PC-3 (cell line): ENCODE measurements at places on chromosomes 7 and 10. TPM values are rescaled to one million over a fixed set of nuclear protein-coding genes. Genes with fewer than 3 reads are reported as not detected.

TBXAS1 gene
- 21.8 and 27.5 TPM in 2 replicates for total RNA-seq

DNA sequence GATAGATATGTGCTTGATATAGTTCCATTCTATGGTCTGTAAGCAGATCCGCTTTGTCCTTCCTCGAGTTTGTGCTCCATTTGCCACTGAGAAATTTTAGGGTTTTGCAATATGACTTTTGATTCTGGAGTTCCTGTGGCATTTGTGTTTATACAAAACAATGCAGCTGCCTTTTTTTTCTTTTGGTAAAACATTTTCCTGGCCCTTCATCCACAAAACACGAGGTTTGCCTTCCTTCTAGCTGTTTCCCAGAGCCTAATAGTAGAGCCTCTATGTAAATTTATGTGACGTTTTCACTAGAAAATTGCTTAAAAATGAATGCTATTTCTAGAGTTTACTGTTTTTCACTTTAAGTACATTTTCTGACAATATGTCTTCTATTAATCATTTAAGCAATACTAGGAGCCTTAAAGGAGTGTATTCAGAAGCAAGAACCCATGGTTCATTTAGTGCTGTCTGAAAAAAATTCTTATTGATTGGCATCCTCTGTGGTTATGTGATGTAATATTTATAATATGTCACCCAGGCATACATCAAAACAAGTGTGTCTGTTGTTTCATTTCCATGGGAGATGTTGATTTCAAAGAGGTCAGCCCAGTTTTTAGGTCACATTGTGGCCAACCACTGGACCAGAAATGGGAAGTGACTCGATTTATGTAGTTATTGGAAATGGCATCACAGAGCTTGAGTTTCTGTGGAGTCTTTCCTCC, 618.3 kb downstream of the LRMDA start:
- peak; percentile 48 for DNase-seq

- DNase-seq = no peak
These were observed 519.7 kb upstream of the PFKP start for GRCh38 chr10:2547606-2548005.

DNA sequence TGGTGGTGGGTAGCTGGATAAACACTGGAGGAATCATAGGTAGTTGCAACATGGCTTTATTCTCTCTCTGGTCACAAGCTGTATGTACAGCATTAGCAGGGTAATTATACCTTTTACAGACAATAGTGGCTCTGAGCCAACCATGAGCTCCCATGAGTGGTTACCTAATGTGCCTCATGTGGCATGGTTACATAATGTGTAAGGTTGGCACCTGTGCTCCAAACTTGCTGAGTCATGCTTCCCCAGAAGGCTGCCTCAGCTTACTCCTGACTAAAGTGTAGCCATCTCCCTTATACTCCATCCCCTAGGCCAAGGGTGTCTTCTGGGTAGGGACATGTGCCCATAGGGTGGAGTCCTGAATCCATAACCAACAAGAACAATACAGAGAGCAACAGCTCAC, 345.3 kb upstream of the SEMA3C start:
- peak; percentile 37 for DNase-seq

HABP2 gene
- total RNA-seq = not detected in 2 replicates

DNA sequence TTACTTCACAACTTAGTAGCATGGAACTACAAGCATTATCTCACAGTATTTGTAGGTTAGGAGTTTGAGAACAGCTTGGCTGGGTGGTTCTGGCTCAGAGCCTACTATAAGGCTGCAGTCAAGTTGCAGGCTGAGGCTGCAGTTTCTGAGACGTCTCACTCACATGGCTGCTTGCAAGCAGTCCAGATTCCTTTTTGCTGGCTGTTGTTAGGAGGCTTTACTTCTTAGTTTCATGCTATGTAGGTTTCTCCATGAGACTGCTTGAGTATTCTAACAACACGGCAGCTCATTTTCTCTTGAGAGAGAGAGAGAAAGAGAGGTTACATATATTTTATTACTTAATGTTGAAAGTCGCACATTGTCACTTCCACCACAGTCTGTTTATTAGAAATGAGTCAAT, 1073.9 kb downstream of the NXPH1 start:
- DNase-seq = no peak

DNA sequence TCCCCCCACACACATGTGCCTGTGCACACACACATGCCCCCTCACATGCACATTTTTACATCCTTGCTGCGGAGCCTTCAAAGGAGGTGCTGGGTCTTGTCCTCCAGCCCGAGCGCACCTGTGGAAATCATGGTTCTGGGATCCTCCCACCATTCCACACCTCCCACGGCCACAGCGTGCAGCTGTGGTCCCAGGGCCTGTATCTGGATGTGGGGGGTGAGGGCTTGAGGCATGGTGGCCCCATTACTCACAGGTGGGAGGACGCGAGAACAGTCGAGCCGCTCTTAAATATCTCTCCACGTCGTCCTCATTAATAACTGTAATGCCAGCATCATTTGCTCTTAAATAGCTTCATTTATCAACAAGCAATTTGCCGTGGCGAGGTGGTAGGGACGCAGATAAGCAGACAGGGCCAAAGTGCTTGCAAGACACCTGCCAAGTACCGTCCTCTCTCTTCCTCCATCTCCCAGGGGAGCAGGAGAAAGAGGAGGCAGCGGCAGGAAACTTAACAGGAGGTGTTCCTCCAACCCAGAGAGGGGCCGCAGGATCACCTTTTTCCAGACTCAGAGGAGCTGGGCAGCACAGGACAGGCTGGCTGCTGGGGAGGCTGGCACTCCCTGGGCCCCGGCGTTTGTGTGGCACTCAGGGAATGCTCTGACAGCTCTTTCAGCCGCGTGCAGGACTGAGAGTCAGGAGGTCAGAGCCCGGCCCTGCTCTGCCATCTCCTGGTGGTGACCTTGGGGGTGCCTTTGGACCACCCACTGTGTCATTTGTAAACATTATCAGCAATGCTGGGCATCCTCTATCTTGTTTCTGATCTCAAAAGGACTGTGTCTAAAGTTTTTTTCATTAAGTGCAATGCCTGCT, 87.4 kb downstream of the CDH23 start:
- DNase-seq = no peak
